Hematopoietic multipotent progenitor cell treated with erythropoietin and hydrocortisone succinate and interleukin-3 and kit ligand, for 8 days (in vitro differentiated cells): ENCODE measurements at places on chromosomes 1 and 21.
A peak's percentile ranks its signal among the peaks of the same experiment; 100 is the strongest.

DNA sequence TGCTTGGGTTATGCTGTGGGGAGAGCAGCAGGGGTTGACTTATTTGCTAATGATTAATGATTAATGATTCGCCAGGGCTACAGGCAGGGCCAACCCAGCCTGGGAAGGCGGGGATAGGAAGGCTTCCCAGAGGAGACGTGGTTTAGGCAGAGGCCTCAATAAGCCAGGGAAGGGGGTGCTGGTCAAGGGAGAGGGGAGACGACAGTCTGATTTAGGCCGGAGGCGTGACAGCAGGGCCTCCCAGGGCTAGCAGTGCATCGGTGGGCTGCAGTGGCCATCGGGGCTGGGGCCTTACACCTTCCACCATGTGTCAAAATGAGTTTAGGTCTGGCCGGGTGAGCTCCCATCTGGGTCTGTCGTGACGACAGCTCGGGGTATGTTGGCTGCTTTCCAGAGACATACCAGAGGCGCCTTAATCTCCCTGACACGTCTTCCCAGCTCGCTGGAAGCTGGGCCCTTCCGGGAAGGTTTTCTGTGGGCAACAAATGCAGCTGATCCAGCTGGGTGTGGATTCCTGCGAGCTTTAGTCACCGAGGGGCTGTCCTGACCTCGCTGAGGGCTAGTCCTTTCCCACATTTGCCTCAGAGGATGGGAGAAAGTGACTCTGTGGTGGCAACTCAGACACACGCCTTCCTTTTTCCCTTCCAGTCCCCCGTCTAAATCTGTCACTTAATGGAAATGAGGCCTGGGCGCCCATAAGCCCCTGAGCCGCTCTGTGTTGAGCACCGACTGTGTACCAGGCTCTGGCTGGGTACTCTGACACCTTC lies 3.7 kb upstream of the SLC1A7 start:
- DNase-seq = no peak

GRCh38 chr1:2880086-2880485 lies 78.6 kb upstream of the TTC34 start:
- DNase-seq = no peak

DNA sequence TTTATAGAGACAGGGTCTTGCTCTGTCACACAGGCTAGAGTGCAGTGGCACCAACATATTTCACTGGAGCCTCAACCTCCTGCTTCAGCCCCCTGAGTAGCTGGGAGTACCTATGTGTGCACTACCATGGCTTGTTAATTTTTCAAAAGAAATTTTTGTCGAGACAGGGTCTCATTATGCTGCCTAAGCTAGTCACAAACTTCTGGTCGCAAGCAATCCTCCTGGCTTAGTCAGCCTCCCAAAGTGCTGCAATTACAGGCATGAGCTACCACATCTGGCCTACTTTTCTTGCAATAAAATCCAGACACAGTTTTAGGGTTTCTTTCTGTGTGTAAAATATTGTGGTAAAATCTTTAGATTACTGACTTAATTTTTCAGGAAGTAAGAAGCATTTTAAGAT lies 27.9 kb upstream of the NTPCR start:
- no peak for DNase-seq

GRCh38 chr1:55311057-55311641 lies 96.0 kb upstream of the USP24 start:
- no peak for DNase-seq

GRCh38 chr1:185367218-185367617 lies 50.2 kb upstream of the IVNS1ABP start:
- no peak for DNase-seq

DNA sequence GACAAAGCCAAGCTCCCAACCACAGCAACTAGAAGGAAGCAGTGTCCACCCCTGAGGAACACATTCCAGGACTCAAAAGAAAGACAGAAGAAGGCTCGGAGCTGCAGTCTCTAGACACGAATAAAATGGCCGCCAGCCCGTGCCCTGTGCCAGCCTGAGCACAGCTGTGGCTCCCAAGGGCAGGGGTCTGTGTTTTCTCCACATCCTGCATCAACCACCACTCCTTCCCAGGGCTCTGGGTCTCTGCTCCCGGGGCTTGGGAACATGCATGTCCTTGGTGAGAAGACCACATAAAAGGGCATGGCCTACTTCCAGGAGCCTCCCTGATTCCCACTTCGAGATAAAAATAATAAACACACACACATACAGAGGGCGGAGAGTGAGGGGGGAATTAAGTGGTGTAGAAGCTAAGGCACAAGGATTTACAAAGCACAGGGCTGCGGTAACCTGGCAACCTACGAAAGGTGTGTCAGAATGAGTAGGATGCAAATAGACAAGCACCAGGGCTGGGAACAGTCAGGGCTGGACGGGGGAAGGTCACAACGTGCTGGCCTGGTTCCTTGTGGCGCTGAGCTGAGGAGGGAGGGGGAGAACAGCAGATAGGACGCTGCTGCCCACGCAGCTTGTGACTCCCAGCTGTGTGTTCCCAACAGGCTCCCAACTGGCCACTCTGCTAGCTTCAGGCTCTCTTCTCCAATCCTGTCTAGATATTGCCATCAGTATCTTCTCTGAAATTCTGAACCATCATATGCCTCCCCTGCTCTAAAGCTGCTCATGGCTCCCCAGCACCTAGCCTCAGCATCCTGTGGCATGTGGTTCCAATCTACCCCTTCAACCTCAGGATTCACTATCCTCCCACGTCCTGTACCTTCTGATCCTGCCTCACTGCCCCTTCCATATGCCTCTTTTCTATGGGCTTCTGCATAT lies 72.5 kb downstream of the CD34 start:
- DNase-seq = no peak

GRCh38 chr1:67830928-67831830 lies 2.1 kb downstream of the GNG12 start:
- no peak for DNase-seq

GRCh38 chr1:53658489-53659230 lies 80.3 kb downstream of the GLIS1 start:
- no peak for DNase-seq

- no peak for DNase-seq
Measured at GRCh38 chr1:193348091-193348768, 161.8 kb upstream of the B3GALT2 start.

- no peak for DNase-seq
Measured at GRCh38 chr1:25223471-25223870, 8.8 kb downstream of the SYF2 start.

DNA sequence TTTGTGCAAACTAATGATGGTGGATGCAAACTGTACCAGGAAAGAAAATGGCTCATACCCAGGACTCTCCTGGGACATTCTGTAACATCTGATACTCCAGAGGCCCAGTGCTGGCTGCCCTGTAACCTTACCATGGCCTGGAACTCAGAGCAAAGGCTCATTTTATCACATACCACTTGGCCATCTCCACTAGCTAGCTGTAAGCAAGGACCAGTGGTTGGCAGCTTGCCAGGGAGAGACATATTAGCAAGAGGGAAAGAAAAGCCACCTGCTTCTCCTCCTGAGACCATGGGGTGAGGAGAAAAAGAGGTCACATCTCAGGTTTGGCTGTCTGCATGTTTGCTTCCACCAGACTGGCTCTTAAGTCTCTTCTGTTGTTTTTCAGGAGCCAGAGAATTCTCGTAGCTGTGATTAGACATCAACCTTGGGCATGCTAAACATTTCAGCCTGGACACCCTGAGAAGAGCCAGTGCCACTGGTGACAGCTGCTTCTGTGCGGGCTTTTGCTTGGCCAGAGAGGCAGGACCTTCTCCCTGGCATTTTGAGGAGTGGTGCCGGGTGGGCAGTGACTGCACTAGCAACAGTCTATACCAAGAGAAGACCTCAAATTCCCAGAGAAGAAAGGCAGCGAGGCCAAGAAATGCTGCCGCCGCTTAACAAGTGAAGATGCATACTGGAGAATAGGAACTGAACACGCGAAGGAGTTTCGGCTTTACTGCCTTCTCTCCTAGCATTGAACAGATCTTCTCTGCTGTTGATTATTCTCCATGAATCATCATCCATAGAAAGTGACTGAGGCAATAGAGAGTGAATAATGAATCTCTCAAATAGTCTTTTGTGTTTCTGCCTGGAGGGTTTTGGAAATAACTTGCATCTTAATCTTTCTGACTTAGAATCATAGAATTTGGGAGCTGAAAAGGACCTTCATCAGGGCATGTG lies 6.7 kb upstream of the INKA2 start:
- peak; percentile 66 for DNase-seq

DNA sequence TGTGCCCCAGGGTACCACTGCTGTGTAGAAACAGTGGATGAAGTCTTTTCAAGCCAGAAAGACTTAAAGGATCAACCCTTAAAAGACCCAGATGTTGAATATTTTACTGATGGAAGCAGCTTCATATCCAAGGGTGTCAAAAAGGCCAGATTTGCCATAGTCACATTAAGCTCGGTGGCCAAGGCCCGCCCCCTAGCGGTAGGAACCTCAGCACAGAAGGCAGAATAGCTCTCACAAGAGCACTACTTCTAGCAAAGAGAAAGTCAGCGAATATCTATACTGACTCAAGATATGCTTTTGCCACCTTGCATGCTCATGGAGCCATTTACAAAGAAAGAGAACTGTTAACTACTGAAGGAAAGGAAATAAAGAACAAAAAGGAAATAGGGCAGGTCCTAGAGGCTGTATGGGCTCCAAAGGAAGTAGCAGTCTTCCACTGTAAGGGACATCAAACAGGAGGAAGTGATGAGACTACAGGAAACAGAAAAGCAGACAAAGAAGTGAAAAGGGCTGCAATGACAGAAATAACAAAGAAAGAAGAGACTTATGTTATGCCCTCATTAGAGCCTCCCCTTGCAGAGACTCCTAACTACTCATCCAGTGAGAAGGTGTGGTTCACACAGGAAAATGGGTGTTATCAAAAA lies 90.5 kb downstream of the LIPI start:
- peak; percentile 43 for DNase-seq

GRCh38 chr1:37267111-37267835 lies 207.1 kb upstream of the ZC3H12A start:
- DNase-seq = no peak

GRCh38 chr21:32021319-32021994 lies 148.6 kb downstream of the HUNK start:
- no peak for DNase-seq

GRCh38 chr1:162562470-162562828 lies 927 bp downstream of the UAP1 start:
- DNase-seq = peak; percentile 15

GRCh38 chr1:93304716-93305138 lies 41.0 kb upstream of the DR1 start:
- peak; percentile 80 for DNase-seq

- DNase-seq = no peak
Measured at GRCh38 chr1:62271948-62272728, 47.1 kb downstream of the KANK4 start.
